ENCODE measurements at places on chromosomes 11 and 22.

- ATAC-seq = peak; percentile 49
Observed at GRCh38 chr11:95108671-95109551, 19.3 kb downstream of the ENDOD1 start.

GRCh38 chr11:773425-773824, 3.9 kb downstream of the GATD1 start:
- ATAC-seq = no peak

- no peak for ATAC-seq
Observed at GRCh38 chr11:133598906-133599305, 66.6 kb upstream of the OPCML start.

DNA sequence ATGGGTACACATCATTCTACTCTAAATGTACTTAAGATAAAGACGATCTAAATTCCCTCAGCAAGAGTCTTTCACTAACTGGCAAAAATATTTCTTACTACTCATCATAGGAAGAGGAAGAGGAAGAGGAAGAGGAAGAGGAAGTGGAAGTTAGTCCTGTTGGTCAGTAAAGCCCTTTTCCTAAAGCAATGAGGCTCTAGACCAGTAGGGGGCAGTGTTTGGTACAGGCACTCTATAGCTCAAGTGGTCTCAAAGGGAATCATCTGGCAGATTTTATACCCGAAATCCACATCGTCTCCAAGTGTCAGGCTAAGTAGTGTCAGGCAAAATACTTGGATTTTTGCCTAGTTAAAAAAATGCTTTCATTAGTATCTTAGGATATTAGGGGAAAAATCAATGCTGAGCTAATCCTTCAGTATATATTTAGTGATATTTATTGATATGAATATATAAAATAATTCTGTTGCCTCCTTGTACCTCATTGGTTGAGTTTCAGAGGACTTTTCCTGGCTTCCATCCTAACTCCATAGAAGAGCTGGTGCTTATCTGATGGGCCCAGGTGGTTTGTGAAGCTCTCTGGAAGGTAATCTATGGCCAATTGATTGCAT, 7.7 kb downstream of the BLID start:
- no peak for ATAC-seq

GRCh38 chr22:37442537-37442936, 15.3 kb upstream of the ELFN2 start:
- ATAC-seq = no peak

Data from gastroesophageal sphincter (tissue), 4 donors.